HepG2 (cell line): ENCODE measurements at places on chromosomes 7 and 10. TPM values are rescaled to one million over a fixed set of nuclear protein-coding genes. Genes with fewer than 3 reads are reported as not detected.

- no peak for DNase-seq
Observed at GRCh38 chr10:109941236-109941862, 18.0 kb upstream of the XPNPEP1 start.

DNA sequence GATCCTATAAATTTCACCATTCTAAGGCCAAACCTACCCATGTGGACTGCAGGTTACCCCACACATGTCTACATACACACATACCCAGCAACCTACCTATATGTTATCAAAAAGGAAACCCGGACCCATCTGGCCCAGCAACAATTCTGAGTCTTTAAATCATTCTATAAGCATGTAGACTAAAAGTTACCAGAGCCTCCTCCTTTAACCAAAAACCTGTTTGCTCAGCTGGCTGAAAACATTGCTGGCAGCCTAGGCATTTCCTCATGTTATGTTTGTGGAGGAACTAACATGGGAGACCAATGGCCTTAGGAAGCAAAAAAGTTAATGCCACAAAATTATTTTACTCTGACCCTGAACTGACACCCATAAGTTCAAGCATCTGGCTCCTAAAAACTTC lies 5.3 kb upstream of the ADCK2 start:
- DNase-seq = no peak

DNA sequence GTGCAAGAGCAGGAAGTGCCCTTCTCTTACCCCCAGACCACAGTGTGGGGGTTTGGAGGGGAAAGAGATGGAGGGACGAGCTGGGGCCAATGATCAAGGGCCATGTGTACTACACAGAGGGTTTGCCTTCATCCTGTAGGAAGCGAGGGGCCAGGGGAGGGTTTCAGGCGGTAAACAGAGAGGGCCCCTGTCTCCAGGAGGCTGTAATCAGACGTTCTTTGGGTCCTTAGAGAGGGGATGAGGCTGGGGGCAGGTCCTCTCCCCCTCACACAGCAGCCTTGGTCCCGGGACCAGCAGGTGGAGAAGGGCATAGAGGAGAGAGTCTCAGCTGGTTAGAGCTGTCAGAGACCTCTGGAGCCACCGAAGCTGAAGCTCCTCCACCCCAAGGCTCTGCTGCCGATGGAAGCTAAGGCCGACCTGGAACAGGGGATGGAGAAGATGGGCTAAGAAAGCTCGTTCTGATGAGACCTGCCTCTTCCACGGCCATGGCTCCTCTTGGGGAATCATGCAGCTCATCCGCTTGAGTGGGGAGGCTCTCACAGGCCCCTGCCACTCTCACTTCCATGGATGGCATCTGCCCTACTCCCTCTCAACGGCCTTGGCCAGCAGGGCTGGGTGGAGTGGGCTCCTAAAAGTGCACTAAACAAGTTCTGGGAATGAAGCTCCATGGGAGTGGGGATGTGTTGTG lies 3.5 kb downstream of the LOXL4 start:
- no peak for DNase-seq

- DNase-seq = no peak
Observed at GRCh38 chr7:43692582-43693373, 36.5 kb downstream of the COA1 start.

GRCh38 chr7:80450621-80451308 lies 61.1 kb downstream of the GNAT3 start:
- peak; percentile 32 for DNase-seq

DNA sequence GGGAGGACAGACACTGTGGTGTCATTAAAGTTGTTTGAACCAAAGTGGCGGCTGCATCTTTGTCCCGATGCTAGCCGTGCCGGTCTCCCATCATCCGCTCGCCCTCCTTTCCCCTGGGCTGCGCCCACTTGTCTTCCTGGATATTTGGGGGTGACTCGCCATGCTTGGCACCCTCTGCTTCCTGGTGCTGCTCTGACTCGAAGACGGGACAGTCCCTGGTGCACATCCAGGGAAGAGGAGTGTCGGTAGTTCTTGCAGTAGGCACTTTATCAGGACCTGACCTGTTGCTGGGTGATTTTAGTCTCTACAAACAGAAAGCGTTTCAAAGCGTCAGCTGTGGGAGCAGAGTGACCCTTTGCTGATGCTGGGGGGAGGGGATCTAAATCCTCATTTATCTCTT lies 68.3 kb upstream of the DNAJB6 start:
- no peak for DNase-seq

GRCh38 chr7:80681272-80681885 lies 42.9 kb downstream of the CD36 start:
- DNase-seq = peak; percentile 43

DNA sequence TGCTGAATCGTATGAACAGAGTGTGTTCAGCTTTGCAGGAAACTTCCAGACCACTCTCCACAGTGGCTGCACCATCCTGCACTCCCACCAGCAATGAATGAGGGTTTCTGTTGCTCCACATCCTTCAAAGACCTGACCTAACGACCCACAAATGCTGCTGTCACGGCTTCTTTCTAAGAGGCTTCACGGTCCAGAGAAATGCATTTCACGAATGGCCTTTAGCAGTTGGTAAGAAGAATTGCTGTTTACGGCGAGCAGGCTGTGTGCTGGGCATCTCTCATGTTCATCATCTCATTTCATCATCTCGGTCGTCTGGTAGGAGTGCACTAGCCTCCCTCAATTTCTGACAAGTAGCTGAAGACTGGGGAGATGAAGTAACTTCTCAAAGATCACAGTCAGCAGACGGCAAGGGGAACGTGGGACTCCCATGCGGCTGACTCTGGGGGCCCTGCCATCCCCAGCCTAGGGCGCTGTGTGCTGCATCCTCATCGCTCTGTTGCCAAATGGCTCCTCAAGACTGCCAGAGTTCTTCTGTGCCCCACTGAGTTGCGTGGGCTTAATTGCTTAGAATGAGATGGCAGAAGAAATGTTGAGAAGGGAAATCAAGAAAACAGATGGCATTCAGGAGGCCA lies 72.9 kb downstream of the ADARB2 start:
- DNase-seq = no peak

DNA sequence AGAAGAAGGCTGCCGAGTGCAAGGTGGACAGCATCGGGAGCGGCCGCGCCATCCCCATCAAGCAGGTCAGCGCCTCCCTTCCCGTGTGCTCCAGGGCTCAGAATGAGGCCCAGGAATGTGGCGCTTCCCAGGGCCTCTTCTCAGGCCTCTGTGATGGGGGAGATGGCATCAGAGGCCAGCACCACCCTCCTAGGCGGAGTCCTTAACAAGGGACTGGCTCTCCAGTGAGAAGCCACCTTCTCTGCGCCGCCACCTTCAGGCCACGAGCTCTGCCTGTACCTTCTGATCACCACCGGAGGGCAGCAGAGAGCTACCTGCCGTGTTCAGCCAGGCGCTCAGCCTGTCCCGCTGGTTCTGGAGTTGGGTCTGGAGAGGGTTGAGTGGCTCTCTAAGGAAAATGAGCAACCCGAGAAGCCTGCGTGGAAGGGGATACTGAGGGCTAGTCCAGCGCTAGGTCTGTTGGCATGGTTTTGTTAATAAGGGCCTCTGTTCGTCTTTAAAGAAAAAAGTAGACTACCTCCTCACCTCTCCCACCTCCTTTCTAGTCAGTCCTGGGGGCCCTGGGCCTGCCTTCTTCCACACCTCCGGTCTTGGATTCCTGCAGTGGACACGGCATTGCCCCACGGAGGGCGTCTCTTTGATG lies 37.7 kb downstream of the AGAP3 start:
- DNase-seq = peak; percentile 65

- no peak for DNase-seq
Observed at GRCh38 chr7:15494711-15495110, 67.1 kb downstream of the AGMO start.

GRCh38 chr7:108078211-108078673 lies 51.9 kb downstream of the LAMB4 start:
- no peak for DNase-seq

DNA sequence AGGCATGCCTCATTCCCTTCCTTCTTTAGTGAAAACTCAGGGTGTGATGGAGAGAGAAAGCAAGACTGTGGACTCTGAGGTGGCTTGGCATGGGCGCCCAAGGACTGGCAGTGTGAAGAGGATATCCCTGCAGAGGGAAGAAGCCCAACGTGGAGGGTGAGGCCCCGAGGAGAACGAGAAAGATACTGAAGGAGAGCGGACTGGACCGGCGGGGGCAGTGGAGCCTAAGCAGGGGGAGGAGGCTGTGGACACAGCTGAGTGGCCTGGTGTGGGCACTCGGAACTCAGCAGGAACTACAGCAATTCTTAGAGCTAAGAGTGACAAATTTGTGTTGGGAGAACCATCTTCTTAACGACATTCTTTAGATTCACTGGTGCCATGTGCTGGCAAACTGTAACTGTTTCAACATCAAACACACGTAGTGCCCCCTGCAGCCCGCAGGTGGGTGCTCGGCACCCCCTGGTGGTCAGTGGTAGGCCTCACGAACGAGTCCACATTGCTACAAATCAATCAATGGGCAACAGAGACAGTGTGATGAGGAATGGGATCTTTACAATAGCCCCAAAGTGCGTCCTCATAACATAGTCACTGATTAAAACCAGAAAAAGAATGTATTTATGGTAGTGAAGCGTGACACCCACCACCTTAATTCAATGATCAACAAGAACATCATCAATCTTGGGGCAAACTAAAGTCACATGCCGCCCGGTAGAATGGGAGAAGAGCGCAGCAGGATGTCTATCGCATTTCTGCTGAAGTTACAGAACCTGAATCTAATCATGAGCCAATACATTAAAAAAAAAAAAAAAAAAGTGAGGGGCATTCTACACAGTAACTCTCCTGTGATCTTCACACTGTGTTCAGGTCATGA lies 2.0 kb upstream of the SFTPA1 start:
- peak; percentile 46 for DNase-seq

- DNase-seq = no peak
Observed at GRCh38 chr10:14843327-14843988, 5.4 kb downstream of the HSPA14 start.

- no peak for DNase-seq
Observed at GRCh38 chr7:135151533-135151932, 3.7 kb downstream of the TMEM140 start.

- DNase-seq = no peak
Observed at GRCh38 chr10:35000936-35001335, 89.2 kb downstream of the CUL2 start.

DNA sequence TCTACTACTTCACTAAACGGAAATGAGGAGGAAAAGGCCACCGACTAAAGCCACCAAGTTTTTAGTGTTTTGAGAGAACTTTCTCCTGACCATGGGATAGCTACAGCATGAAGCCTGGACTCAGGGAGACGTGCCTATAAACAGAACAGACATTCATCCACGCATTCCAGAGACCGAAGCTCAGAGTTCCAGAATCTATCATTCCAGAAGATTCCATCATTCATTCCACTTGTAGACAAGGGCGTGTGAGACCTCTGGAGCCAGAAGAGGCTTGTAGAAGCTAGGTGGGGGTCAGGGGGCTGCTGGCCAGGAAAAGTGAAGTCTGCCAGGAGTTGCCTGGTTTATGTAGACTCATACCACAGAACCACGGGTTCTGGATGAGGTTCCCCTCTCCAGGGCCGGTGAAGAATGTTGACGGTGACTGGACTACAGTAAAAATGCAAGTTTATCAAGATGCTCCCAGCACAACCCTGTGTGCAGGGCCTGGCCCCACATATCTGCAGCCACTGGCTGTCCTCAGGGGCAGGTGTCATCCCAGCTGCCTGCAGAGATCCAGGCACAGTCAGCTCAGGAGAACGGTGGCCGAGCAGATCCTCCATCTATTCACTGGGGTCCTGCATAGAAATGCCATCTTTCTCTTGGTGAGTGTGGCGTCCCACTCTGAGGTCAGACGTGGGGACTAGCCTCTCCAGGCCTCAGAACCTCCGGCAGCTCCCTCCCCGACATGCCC lies 215.7 kb downstream of the USP6NL start:
- DNase-seq = no peak

Gene FANK1
- total RNA-seq = not detected in 2 replicates

Gene ODAD2
- total RNA-seq = not detected in 2 replicates

Gene WEE2
- total RNA-seq = not detected in 2 replicates

Gene CALCR
- not detected in 2 replicates for total RNA-seq

Gene CARD11
- not detected in 2 replicates for total RNA-seq
